ENCODE measurements at places on chromosomes 1 and 21. TPM values are rescaled to one million over a fixed set of nuclear protein-coding genes. Genes with fewer than 3 reads are reported as not detected.

Gene CLEC20A
- total RNA-seq, result not detected

Gene KIF2C
- 0.46 TPM for total RNA-seq

Gene KIF21B
- total RNA-seq, result 0.63 TPM

Gene KCNJ15
- total RNA-seq, result 1.8 TPM

Gene TCHHL1
- not detected for total RNA-seq

Gene EYA3
- 19.9 TPM for total RNA-seq

DNA sequence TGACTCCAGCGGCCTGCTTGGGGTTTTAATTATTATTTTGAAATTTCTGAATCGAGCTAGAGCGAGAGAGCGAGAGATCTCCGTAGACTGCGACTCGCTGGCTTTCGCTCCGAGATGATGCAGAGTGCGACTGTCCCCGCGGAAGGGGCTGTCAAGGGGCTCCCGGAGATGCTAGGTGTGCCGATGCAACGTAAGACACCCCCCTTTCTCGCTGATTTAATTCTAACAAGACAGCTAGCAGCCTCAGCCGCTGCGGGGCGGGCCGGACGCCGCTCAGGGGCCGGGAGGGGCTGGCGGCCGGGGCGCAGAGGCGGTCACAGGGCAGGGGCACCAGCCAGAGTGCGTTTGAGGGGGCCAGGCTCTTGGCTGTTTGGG, 339 bp downstream of the LHX4 start:
- no peak for DNase-seq

- peak; percentile 66 for DNase-seq
Observed at GRCh38 chr21:45041351-45041805, 33.0 kb upstream of the ADARB1 start.

- peak; percentile 87 for DNase-seq
Observed at GRCh38 chr21:41878831-41879189, 334 bp downstream of the PRDM15 start.

DNA sequence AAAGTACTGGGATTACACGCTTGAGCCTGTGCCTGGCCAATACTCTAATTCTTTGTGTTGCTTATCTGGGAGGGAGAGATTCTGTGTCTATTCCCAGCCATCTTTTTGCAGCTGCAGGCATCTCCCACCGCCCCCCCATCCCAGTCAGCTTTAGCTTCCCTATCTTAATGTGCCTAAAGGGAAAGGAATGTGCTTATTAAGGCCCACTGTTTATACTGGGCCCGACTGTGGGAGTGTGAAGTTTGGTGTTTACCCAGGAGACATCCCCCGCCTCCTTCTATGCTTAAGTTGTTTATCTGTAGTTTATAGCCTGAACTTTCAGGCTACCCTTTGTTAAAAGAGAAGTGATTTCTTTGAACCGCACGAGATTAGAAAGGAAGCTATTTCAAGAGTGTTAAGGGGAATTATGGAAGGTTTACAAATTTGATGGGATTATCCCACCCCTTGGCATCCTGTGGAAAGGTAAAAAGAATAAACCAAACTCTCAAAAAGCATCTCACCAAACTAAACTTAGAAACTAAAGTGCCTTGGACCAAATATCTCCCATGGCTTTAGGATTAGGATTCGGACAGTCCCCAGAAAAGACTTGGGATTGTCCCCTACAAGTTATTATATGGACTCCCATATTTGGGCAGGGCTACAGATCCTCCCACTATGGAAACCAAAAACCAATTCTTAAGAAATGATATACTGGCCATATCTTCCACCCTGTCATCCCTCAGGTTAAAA, 25.5 kb upstream of the ZNF496 start:
- peak; percentile 56 for DNase-seq

DNA sequence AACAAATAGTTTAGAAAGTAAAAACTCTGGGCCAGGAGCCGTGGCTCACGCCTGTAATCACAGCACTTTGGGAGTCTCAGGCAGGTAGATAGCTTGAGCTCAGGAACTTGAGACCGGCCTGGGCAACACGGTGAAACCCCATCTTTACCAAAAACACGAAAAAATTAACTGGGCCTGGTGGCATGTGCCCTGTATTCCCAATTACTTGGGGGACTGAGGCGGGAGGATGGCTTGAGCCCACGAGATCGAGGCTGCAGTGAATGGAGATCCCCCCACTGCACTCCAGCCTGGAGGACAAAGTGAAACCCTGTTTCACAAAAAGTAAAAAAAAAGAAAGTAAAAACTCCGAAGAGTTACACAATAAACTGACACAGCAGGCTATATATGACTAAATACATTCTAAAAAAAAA, 10.6 kb downstream of the CEP170 start:
- DNase-seq, result no peak

- DNase-seq, result no peak
Observed at GRCh38 chr1:21961799-21962198, 15.0 kb upstream of the CELA3B start.

Measured in heart left ventricle (tissue), 16 donors.